Left ventricle myocardium superior (tissue), 1 donor: ENCODE measurements at places on chromosomes 7 and 10. TPM values are rescaled to one million over a fixed set of nuclear protein-coding genes. Genes with fewer than 3 reads are reported as not detected.
A peak's percentile ranks its signal among the peaks of the same experiment; 100 is the strongest.

DNA sequence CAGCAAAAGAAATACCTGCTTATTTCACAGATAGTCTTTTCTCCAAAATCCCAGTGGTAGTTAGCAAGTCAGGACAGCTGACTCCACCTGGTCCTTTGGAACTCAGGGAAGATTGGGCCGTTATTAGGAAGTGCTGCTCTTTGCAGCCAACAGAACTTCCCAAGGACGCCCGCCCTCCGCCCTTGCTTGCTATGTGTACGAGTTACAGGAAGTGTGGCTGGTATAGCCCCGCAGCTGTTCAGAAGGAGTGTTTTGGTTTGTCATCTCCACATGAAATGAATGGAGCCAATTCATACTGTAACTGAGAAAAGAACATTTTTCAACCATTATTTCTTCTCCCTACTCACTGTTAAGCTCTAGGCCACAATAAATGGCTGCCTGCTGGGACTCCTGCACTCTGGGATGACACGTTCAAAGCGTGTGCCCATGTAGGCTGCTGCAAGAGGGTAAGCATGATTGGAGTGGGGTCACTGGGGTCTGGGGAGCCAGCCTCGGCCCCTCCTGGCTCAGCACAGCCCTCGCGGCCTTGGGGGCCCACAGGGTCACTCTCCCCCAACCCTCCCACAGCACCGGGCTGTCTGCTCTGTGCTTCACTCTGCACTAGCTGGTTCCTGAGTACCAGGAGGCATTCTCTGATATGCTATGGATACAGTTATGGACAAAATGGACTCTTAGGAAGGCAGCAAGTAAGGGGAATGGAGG, 244.0 kb downstream of the EBF3 start:
- peak; percentile 54 for DNase-seq

GRCh38 chr7:30845426-30846135, 66.1 kb upstream of the AQP1 start:
- DNase-seq, result peak; percentile 68

DNA sequence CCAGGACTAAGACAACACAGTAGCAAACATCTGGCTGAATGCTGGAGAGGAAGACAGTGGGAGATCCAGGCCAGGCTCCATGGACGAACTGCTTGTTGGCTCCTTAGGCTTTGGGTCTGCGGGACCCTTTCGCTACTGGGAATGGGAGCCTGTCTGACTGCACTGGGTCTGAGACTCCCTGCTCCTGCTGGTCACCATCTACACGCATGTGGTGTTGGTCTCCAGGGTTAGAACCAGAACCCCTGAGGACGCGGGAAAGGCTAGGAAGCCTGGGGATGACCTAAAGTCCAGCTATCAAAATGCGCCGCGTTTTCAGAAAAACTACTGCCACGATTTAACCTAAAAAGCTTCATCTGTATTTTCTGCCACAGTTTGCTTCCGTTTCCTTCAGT, 817 bp upstream of the DNAJB6 start:
- no peak for DNase-seq

Gene CALML3
- total RNA-seq, result not detected

GRCh38 chr7:27203365-27203953, 3.6 kb upstream of the HOXA13 start:
- no peak for DNase-seq

Gene PLXDC2
- 12.4 TPM for total RNA-seq

GRCh38 chr10:18098201-18098600, 42.0 kb upstream of the CACNB2 start:
- DNase-seq, result no peak

- no peak for DNase-seq
Measured at GRCh38 chr7:37245590-37245989, 203.1 kb downstream of the ELMO1 start.
